NCI-H1417 (cell line): ENCODE measurements at places on chromosomes 5 and 9.

DNA sequence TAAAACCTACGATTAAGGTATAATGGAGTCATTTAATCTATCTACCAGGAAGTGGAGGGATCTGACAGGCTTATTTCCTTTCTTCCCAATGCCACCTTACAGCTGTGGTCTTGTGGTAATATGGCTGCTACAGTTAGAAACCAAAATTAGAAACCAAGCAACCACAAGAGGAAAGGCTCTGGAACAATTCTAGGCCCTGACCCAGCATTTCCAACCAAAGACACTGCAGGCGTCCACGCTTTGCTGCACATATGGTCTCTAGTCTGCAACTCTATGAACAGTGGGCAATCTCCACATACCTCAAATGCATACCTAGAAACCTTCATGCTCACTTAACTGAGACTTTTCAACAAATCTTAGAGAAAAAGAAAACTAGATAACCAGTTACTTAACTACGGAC, 339.1 kb downstream of the NFIB start:
- no peak for DNase-seq

GRCh38 chr9:34570809-34571480, 18.6 kb downstream of the CNTFR start:
- no peak for DNase-seq

DNA sequence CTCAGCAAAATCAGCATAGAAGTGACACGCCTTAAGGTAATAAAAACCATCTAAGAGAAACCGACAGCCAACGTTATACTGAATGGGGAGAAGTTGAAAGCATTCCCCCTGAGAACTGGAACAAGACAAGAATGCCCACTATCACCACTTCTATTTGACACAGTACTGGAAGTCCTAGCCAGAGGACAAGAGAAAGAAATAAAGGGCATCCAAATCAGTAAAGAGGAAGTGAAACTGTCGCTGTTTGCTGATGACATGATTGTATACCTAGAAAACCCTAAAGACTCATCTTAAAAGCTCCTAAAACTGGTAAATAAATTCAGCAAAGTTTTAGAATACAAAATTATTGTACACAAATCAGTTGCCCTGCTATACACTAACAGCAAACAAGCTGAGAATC, 393.3 kb downstream of the KIF4B start:
- DNase-seq = no peak

GRCh38 chr9:114995681-114996221, 65.4 kb upstream of the TNFSF8 start:
- DNase-seq = peak; percentile 72

DNA sequence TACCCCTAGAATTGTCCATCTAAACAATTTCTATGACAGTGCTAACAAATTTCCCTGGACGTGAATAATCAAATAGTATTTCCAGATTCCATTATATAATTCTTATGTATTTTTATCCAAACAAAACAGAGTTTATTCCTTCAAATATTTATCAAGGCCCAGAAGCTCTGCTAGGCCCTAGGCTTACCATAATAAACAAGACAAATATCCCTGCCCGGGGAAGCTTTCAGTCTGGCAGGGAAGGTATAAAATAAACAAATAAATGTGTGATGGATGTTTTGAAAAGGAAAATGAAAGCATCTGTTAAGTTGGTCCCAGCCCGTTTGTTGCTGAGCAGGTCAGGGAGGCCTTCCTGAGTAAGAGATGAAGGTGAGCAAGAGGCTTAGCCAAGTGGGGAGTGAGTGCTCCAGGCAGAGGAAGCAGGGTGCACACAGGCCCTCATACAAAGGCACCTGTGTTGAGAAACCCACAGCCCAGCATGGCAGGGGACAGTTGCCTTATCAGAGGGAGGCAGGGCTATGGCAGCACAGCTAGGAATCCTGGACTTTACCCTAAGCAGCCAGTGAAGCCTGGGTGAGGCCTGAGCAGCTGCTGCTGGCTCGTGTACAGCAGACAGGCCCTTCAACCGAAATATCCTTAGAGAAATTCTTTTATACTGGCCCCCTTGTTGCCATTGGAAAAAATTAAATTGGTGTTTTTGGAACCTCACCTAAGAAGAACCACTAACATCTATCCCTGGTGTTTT, 7.7 kb upstream of the SLC35D2 start:
- DNase-seq = no peak

- no peak for DNase-seq
Observed at GRCh38 chr5:134437847-134438581, 26.3 kb upstream of the CDKN2AIPNL start.

GRCh38 chr5:179278119-179278518, 67.1 kb downstream of the ADAMTS2 start:
- DNase-seq = peak; percentile 9

- no peak for DNase-seq
Observed at GRCh38 chr5:1687301-1687970, 112.2 kb downstream of the MRPL36 start.

GRCh38 chr5:147930769-147931168, 24.4 kb upstream of the C5orf46 start:
- DNase-seq = no peak

GRCh38 chr5:126872561-126873354, 95.8 kb downstream of the LMNB1 start:
- no peak for DNase-seq

DNA sequence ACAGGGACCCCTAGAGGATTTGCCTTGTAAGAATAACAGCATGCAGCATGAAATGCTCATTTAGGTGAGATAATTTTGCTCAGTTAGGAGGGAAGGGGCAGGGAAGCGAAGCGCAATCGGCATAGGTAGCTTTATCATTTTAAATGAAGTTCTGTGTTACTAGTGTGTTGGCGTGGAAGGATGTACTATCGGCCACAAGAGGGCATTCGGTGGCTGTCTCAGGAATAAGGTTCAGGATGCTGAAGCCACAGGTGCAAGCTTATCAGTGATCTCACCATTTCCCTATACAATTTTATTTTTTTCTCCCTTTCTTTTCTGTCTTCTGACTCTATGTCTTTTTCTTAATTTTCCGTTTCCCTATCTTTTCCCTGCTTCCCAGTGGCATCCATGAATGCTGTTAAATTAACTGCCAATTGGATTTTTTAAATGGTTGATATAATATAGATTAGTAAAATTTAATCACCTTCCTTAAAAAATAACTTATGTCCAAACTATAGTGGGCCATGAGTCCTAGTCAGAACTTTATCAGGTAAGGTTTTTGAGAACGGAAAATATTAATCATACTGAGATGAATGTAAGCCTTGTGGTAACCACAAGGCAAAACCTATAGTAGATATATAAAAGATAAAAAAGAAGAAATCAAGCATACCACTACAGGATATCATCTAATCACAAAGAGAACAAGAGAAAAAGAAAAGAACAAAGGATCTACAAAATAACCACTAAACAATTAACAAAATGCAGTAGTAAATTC, 1.2 kb upstream of the INSL6 start:
- DNase-seq = peak; percentile 2
